ENCODE measurements at places on chromosomes 11 and 22.

- DNase-seq: no peak
Observed at GRCh38 chr11:35307221-35307621, 112.1 kb downstream of the SLC1A2 start.

GRCh38 chr11:76524461-76524860 is 79.6 kb downstream of the EMSY start:
- DNase-seq: no peak

DNA sequence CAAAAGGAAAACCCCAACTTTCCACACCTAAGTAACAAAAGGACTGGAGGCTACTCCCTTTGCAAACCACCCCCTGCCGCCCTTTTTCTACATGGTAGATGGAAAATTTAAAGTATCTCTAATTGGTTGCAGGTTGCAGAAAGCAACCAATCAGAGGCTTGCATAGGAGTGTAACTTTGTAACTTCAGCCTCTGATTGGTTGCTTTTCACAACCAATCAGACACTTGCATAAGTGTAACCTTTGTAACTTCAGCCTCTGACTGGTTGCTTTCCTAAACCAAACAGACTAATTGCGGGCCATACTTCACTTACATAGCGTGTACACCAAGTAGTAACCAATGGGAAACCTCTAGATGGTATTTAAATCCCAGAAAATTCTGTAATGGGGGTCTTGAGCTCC is 16.8 kb upstream of the ACER3 start:
- no peak for DNase-seq

DNA sequence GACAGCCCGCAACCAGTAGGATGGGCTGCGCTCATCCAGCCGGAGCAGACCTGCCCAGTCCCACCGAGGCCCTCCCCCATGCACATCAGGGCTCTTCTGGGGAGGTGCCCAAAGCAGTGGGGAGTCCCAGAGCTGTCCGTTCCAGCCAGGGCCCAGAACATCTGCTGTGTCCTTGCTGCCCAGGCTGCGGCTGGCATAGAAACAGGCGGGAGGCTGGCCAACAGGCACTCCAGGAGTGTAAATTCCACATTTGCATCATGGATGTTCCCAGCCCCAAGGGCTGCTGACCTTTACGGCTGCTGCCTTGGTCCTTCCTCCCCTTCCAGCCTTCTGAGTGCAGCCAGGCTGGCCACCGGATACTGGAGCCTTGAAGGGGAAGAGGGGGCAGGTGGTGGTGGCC is 30.0 kb upstream of the SYT7 start:
- no peak for DNase-seq

- no peak for DNase-seq
Observed at GRCh38 chr11:16924462-16924825, 89.8 kb downstream of the PLEKHA7 start.

GRCh38 chr11:64415996-64416728 is 57.2 kb downstream of the RPS6KA4 start:
- DNase-seq: no peak

DNA sequence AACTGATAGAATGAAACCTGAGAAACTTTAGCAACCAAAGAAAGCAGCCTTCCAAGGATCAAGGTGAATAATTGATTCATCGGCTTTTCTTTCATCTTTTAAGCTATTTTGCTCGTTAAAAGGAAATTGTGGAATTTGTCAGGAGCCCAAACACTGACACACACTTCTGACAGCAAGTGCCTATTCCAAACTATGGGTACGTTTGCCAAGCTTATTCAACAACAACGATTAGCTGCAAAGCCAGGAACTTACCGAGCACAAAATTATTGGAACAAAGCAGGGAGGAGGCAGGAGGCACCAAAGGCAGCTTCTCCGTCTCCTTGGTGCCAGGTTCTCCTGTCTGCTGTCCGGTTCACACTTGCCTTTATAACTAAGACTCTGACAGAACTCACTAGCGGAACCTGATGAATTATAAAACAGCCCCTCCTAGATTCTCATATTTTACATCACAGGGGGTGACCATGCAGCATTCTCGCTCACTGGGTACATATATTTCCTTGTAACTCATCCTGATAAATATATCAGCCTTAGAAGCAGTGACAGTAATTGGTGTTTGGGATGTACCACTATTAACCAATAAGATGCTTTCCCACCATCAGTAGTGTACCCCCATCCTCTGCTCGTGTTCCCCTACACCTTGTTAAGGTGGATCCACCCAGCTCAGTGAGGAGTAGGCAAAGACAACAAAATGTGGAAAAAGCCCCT is 395.9 kb upstream of the CCDC90B start:
- DNase-seq: no peak

GRCh38 chr11:127733552-127733951 is 733.0 kb upstream of the KIRREL3 start:
- DNase-seq: no peak

DNA sequence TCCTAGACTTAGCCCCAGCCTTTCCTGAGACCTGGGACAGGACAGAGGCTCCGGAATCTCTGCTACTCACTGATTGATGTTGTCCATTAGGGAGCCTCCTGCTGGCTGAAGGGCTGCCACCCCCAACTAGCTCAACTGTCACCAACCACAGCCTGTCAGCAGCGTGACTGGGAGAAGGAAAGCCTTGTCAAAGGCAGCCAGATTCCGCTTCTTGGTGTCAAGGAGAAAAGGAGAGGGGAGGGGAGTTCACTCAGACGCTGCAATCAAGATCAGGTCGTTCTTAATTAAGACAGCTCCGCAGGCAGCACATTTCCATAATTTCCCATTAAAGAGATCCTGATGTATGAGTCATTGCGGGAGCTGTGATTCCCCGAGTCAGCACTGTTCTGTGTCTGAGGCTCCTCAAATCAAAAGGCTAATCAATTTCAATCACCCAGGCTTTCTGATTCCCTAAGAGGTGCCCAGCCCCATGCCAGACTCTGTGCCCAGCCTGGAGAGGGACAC is 152.8 kb upstream of the ZBED5 start:
- no peak for DNase-seq

GRCh38 chr22:48785792-48786678 is 1041.6 kb downstream of the BRD1 start:
- DNase-seq: no peak

DNA sequence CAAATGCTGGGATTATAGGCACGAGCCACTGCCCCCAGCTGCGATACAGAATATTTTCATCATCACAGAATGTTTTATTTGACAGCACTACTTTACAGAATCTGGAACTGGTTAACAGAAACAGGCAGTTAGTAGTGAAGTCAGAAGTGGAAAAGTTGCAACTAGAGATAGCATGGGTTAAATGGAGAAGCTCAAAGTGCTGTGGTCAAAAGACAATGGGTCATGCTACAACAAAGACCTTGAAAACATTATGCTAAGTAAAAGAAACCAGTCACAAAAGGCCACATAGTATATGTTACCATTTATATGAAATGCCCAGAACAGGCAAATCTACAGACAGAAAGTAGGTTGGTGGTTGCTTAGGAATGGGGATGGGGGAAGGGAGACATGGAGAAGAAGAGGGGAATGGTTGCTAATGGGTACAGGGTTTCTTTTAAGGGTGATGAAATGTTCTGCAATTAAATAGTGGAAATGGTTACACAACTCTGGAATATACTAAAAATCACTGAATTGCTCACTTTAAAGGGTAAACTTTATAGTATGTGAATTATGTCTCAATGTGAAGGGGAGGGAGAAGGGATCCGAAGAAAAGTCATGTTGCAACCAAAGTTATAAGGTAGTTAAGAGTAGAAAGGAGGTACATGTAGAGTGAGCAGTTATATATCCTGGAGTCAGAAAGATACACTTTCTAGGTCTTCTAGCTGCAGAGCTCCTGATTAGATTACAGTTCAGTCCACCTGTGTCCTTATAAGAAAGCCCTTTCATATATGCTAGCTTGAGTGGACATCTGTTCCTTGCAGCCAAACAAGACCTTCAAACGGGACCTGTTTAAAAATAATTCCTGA is 46.3 kb upstream of the RAPSN start:
- no peak for DNase-seq

- no peak for DNase-seq
Observed at GRCh38 chr11:134386945-134387344, 25.1 kb downstream of the B3GAT1 start.

GRCh38 chr11:115290479-115290878 is 213.7 kb downstream of the CADM1 start:
- no peak for DNase-seq

DNA sequence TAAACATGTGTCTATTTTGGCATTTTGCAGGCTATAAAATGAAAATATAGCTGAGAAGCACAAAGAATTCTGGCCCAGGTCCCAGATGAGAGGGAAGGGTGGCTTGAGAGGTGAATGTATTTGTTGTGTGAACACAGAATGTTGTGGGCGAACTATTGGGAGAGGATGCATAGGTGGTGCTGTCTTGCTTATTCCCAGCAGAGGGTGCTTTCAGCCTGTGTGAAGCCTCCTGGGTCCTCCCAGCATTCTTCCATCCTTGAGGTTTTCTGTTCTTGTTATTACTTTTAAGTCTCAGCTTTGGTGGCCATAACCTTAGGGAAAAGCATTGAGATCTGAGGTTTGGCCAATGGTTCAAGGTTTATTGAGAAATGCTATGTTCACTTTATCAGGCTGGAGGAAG is 108.7 kb upstream of the SNX19 start:
- no peak for DNase-seq

GRCh38 chr11:134749040-134749839 is 337.2 kb upstream of the B3GAT1 start:
- no peak for DNase-seq

DNA sequence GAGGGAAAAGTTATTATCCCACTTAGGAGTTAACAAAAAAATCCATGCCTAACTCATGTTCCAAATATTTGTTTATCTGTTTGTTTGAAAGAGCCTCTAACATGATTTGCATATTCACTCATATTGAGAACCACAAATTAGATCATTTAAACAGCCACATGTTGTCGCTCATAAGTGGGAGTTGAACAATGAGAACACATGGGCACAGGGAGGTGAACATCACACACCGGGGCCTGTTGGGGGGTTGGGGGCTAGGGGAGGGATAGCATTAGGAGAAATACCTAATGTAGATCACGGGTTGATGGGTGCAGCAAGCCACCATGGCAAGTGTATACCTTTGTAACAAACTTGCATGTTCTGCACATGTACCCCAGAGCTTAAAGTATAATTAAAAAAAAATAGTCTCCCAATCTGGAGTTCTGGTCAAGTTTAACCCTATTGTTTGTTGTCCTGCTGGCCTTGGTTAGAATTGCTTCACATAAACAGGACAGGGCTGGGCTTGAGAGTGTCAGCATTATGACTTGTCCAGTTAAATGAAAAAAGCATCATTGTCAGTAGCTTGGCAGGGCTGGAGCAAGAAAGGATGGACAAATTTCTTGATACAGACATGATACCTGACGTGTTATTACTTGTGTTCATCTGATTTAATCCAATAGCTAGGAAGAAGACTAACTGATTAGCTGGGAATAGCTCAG is 57.8 kb upstream of the PSMA1 start:
- DNase-seq: no peak

- peak; percentile 54 for DNase-seq
Observed at GRCh38 chr22:29202212-29203192, 3.2 kb upstream of the EMID1 start.

DNA sequence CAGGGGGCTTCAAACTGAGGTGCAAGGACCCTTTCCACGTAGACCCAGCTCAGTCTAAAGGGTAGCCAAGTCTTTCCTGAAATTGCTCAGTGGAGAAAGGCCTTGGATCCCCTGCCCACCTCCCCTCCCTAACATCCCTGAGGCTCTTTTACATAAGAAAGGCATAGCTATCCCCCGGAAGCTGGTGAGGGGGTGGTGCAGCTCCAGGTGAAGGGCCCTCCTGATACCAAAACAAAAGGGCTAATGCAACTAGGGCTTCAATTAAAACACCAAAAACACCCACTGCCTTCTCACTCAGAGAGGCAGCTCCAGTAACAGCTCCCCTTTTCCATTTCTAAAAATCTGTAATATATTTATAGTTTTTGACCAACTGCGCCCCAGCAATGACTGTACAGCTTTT is 5.8 kb downstream of the SHANK2 start:
- no peak for DNase-seq

Measured in activated CD4-positive, alpha-beta T cell treated with anti-CD3 and anti-CD28 coated beads for 24 hours (primary cell).